Stimulated activated CD8-positive, alpha-beta memory T cell treated with anti-CD3 and anti-CD28 coated beads, Interleukin-4, amount 100 ng/mL, for 4 hours (primary cell): ENCODE measurements at places on chromosomes 6 and 20.
A peak's percentile ranks its signal among the peaks of the same experiment; 100 is the strongest.

GRCh38 chr20:12044969-12045368, 127.3 kb downstream of the BTBD3 start:
- DNase-seq, result no peak

- DNase-seq, result no peak
Measured at GRCh38 chr6:125031385-125031784, 69.1 kb downstream of the RNF217 start.

GRCh38 chr6:139597771-139598755, 223.6 kb upstream of the CITED2 start:
- DNase-seq, result no peak

GRCh38 chr20:10171864-10172751, 46.5 kb upstream of the SNAP25 start:
- DNase-seq, result no peak

DNA sequence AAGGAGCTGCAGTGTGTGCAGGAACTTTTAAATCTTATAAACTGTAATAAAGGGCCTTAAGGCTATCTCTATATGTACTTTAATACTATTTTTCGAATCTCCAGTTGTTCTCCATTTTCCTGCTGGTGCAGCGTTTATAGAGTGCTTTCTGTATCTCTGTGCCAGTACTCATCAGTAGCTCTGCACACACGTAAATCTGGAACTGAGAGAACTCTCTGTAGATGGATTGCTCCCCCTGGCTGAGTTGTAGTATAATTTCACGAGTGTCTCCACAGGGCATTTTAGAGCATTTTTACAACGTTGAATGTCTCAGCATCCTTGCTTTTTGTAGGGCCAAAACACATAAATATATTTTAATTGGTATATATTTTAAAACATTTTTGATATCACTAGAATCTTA, 256.5 kb downstream of the TRDN start:
- DNase-seq, result no peak

- peak; percentile 64 for DNase-seq
Measured at GRCh38 chr20:57381596-57382503, 9.3 kb upstream of the RBM38 start.

DNA sequence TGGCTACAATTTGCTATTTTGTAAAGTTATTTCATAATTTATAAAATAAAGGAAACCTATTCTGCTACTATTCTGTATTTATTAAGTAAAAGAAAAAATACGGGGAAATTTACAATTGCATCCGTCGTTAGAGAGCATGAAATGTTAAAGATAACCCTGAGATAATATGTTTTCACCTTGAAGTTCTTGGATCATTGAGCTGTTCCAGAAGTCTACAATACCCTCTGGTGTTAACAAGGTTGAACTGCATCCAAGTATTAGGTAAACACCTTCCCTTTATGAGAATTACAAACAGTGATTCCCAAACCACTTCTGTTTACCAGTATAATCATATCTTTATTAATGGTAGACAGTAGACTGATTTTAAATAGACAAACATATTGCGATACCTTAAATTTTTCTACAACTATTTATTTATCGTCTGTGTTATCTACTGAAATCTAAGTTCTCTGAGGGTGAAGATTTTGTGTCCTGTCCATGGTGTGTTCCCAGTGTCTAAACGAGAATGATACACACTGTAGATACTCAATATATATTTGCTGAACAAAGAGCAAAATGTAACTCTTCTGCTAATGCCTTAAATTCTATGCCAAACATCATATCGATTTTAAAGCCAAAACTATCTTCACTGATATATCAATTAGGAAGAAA, 28.2 kb downstream of the TBC1D32 start:
- no peak for DNase-seq

- no peak for DNase-seq
Measured at GRCh38 chr20:45592574-45593189, 13.6 kb upstream of the WFDC8 start.

GRCh38 chr20:32064667-32065066, 12.6 kb downstream of the HCK start:
- DNase-seq, result no peak

DNA sequence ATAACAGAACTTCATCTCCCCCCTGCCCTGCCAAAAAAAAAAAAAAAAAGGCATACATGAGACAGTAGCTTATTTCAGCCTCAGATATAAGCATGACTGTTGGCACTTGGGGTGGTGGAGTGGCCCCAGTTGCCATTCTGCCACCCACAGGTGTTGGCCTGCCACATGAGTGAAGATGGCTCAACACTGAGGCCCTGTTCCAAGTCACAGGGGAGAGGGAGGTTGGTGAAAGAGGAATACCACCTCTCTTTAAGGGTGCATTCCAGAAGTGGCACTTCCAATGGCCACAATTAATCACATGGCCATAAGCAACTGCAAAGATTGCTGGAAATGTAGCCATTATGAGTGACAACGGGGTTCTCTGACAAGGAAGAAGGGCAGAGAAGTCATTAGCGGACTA, 61.9 kb upstream of the JARID2 start:
- no peak for DNase-seq

DNA sequence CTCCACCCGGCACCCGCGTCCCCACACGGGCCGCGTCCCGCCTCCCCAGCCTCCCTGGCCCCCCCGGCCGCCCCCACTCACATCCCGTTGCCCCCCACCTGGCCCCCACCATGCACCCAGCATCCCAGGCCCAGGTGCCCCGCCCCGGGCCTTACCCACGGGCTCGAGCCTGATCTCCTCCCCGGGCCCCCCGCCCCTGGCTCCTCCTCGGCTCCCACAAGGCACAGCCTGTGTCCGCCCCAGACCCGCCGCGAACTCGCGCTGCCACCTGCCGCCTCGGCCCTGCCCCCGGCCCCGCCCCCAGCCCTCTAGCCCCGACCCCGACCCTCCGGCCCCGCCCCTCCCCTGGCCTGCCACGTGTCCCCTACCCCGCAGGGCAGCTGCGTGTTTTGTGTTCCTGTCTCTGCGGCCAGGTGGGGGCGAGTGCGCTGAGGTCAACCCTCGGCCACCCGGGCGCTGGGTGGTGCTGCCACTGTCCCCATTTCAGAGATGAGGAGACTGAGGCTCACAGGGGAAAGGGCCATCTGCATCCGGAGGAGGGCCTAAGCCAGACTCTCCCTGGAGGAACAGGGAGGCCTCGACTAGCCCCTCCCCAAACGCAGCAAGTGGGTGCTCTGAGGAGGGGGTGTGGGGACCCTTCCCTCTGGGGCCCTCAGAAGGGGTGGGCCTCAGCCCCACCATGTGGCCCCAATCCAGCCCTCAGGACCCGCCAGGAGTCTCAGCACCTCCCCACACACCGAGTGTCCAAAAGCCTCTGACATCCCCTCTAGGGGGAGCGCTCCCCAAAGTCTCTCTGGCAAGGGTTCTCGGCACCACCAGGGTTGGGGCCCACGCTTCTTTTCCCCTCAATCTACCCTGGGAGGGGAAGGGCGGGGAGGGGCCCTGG, 99.8 kb downstream of the TAF4 start:
- DNase-seq, result no peak

GRCh38 chr20:62907384-62908317, 18.7 kb downstream of the DIDO1 start:
- no peak for DNase-seq

- DNase-seq, result no peak
Measured at GRCh38 chr20:51008718-51009117, 14.2 kb downstream of the KCNG1 start.

GRCh38 chr6:139372326-139373153, 1.9 kb downstream of the CITED2 start:
- DNase-seq, result no peak

- DNase-seq, result no peak
Measured at GRCh38 chr20:57881466-57882385, 171.9 kb upstream of the PMEPA1 start.

DNA sequence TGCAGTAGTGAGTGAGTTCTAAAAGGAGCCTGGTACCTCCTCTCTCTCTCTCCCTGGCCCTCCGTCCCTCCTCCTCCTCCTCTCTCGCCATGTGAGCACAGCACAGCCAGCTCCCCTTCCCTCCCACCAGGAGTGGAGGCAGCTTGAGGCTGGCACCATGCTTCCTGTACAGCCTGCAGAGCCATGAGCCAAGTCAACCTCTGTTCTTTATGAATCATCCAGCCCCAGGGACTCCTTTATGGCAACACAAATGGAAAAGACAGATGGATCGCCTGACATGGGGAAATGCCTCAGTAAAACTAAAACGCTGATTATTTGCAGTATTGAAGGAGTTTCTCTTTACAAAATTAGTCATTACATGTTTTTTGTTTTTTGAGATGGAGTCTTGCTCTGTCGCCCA, 233.7 kb upstream of the ARID1B start:
- no peak for DNase-seq

GRCh38 chr6:152566103-152566875, 70.9 kb downstream of the SYNE1 start:
- DNase-seq, result no peak

DNA sequence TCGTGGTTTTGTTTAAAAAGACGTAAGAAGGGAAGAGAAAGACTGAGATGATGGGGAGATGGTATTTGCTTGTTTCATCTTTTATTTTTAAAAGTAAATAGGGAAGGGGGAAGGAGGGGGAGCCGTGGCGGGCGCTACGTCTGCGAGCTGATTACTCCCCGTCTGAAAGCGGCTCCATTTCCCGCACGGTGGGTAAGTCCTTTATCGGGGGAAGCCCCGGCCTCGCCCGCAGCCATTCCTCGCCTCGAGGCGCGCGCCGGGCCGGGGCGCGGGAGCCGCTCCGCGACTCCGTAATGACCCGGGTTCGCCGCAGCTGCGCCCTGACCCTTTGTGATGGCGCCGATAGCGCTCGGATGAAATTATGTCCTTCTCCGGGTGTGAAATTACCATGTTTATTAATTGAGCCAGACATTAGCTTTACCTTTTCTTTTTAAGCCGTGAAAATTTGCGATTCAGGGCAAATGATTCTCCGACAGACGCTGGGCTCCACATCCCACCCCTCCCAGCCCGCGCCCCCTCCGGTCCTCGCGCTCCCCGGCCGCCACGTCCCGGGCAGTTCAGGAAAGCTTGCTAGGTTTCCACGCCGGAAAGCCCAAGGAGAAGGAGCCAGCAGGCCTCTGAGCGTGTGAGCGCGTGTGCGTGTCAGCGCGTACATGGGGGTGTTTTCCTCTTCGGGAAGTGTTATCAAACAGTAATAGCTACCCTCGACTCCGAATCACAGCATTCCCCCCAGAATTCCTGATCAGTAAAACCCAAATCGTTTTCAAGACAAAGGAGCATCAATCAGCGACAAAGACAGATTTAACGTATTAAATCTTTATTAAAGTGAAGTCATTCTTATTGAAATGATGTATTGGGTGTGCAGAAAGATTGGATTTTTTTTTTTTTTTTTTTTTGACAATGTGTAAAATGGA, 30.0 kb downstream of the TFAP2A start:
- no peak for DNase-seq

DNA sequence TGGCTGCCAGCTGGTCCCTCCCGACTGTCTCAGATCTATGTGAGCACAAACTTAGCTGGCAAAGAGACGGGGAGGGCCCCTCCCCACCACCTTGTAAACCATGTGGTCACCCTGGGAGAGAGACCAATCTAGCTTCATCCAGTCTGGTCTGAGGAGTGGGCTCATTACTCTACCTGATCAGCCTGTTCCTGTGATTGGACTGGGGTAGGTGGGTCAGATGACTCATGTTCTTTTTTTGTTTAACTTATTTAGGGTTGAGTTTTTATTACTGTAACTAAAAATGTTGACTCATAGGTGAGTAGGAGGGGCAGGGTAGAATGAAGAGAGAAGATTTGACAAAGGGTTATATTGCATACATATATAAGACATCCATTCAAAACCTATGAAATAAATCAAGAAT, 4.7 kb downstream of the GSTA4 start:
- no peak for DNase-seq

GRCh38 chr6:146367061-146367460, 176.6 kb upstream of the RAB32 start:
- no peak for DNase-seq

DNA sequence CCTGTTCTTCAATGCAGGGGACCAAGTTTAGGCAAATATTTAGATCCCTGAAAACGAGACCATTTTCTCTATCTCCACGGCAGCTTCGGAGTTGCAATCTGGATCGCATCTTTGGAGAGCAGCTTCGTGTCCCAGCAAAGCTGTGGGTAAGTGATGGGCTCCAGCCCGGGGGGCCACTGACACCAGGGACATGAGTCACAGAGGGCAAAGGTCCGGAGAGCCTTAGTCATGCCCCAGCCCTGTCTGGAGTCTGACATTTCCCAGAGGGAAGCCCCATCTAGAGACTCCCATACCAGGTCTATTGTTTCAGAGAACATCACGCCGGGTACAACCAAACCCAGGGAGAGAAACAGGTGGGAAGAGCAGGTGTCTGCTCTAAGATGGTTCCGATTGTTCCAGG, 95.9 kb downstream of the NFATC2 start:
- DNase-seq, result no peak

GRCh38 chr6:24949020-24949569, 13.3 kb upstream of the RIPOR2 start:
- DNase-seq, result no peak

DNA sequence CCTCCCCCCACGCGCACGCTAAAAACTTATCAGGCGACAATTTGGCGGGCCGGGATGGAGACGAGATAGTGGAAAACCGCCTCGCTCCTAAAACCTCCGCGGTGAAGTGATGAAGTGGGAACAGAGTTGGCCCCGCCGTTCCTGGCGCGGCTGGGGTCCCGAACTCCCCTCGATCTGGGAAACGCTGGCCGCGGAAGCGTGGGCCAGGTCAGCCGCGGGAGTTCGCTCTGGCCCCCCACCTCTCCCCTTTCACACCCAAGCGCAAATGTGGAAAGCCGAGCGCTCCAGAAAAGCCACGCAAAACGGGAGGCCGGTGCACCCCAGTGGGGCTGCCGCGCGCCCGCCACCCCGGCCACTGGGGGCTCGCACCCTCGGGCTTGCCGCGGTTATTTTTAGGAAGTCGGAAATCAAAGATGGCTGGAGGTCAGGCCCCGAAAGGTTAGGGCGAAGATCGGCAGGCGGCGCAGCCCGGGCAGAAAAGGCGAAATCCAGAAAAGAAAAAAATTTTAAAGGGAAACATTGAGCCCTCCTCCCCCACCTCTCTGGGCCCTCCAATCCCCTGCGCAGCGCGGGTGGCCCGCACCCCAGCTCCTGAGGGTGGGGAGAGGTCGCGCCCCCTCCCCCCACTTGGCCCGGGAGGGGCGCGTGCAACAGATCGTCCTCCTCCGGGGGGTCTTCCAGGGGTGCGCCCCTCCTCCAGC, 1.0 kb downstream of the SALL4 start:
- no peak for DNase-seq

DNA sequence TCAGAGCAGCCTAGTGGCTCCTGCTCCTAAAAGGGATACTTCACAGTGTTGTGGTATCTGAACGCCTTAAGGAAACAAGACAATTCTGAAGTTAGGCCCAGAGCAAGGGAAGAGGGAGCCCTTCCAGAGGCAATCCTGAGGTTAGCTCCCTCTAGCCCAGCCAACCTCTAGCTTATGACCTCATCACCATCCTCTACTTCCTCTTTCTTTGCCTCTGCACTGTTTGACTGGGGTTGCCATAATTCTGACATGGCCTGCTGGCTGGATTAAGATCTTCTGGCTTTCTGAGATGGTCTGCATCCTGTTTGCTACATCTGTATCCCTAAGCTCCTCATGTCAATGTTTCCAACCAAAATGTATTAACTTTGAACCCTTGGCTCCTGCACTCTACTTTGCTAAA, 23.3 kb upstream of the BMP2 start:
- no peak for DNase-seq
